ENCODE measurements at places on chromosomes 7 and 10.

DNA sequence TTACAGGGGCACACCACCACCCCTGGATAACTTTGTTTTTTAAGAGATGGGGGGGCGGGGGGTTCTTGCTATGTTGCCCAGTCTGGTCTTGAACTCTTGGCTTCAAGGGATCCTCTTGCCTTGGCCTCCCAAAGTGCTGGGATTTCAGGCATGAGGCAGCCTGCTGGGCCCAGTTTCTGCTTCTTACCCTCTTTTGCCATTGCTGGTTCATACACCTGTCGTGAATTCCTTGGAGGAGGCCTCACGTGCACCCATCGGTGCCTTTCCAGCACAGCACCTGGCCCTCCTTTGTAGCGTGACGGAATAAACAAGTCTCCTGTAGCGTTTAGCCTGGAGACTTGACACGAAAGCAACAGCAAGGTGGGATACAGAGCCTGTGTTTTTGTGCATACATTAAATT, 75.5 kb downstream of the CARD11 start:
- DNase-seq: no peak

DNA sequence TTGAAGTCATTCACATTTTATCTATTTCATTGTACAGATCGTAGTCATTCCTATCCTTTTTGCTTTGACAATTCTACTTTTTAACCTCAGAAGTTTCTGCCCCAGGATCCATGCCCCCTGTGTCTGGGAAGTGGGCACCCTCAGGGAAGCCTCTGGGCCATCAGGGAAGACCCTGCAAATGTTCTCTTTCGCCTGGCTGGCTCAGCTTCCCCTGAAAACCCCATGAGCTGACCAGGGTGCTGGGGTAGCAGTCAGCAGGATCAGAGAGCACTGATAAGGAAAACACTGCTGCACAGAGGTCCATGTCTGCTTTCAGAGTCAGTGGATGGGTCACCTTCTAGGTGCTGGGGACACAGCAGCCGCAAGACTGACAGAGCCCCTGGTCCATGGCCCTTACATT, 23.8 kb downstream of the CUZD1 start:
- no peak for DNase-seq

GRCh38 chr7:27991006-27991528, 189.5 kb downstream of the JAZF1 start:
- no peak for DNase-seq

GRCh38 chr10:26486990-26487850, 49.1 kb downstream of the APBB1IP start:
- DNase-seq: peak; percentile 96

DNA sequence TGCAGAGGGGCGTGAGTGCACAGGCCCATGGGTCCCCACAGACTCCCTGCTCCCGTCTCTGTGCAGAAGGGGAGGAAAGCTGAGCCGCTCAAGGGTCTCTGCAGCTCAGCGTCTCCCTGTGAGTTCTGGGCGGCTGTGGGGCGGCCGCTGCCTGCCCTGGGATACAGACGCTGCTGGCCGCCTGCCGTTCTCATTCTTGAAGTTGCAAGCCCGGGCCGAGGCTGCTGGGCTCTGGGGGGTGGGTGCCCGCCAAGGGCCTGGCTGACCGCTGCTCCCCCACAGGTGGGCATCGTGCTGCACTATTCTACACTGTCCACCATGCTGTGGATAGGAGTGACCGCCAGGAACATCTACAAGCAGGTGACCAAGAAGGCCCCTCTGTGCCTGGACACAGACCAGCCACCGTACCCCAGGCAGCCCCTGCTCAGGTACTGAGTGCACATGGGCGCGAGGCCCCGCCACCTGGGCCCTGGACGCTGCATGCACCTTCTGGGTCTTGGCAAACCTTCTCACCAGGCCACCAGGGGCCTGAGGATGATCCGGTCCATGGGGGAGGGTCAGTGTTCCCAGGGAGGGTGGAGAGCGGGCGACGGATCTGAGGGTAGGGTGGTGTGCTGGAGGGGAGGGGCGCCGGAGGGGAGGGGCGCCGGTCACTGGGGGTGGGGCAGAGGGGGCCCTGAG, 14.8 kb downstream of the ADGRA1 start:
- no peak for DNase-seq

- DNase-seq: no peak
Measured at GRCh38 chr7:29835718-29836117, 29.4 kb downstream of the WIPF3 start.

GRCh38 chr10:22386503-22386902, 41.2 kb downstream of the SPAG6 start:
- no peak for DNase-seq

- peak; percentile 80 for DNase-seq
Measured at GRCh38 chr7:78279032-78279431, 480.5 kb downstream of the PHTF2 start.

DNA sequence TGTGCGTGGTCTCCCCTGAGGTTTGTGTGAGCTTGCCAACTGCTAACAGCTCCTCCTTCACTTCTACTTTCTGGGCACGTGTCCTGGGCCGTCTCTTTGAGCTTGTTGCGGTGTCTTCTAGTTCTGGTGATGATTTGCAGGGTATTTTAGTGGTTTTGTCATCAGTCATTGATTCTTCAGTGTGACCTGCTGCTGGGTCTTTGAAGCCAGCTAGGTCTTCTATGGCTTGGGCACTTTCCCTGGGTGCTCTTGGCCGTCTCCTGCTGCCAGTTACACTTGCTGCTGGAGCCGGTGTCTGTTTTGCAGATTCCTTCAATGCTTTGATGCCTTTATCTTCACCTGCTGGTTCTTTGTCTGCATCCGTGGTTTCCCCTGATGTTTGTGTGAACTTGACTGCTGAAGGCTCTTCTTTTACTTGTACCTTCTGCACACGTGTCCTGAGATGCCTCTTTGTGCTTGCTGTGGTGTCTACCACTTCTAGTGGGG, 23.0 kb downstream of the MKI67 start:
- DNase-seq: no peak

DNA sequence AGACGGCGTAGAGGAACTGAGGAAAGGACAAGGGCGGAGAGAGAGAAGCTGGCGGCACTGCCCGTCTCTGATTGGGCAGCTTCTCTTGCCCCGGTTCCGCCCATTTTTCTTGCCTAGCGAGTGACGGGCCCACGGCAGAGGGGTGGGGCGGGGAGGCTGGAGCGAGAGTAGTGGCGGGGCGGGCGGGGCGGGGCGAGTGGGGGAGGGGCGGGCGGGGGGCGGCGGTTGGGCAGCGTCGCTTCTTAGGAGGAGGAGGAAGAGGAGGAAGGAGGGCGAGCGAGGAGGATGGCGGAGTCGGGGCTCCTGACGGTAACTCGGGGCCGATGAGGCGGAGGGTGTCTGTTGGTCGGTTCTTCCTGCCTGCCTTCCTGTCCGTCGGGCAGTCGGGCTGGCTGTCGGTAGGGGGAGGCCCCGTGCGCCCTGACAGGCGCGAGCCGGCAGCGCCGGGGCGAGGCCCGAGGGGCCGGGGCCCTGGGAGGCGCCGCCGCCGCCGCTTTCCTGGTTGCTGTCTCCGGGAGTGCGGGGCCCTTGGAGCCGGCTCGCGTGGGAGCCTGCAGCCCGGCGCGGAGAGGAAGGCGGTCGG, at the start of gene SHOC2:
TSS of gene SHOC2 (plus strand) at position 256 of the 583 bp plus-strand sequence. CDS start 44,755 bp downstream, outside the sequence.
- DNase-seq: no peak
